ENCODE measurements at places on chromosomes 7 and 10.

GRCh38 chr7:25186436-25186835 lies 41.9 kb downstream of the NPVF start:
- DNase-seq = no peak

DNA sequence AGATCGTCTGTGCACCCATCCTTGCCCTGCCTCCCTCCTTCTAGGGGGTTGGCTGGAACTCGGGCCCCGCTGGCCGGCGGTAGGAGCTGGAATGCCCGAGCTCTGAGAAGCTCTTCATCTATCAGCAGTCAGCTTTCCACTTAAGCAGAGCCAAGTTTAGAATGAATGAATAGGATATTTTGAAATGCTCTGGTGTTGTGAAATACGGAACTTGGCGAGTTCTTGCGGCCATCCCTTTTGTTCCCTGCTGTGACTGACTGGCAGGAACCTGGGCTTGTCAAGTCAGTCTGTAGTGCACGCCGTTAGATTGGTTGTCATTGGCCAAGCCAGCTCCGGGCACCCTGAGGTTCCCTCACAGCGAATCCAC lies 33.3 kb downstream of the FOXK1 start:
- peak; percentile 82 for DNase-seq

DNA sequence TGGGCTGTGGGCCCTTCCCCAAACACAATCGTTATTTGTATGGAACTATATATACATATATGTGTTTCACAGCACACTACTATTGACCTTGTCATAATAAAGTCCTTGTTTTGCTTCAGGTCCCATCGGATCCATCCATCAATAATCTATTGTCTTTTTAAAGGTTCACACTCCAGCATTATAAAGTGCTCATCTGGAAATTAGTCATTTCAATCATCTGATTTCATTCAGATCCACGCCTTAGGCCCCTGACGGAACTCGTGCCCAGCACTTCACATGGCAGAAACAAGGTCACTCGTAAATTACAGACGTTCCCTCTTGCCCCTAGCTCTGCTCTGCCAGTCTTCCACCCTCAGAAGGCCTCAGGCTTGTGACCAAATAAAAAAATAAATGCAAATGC lies 133.1 kb upstream of the PPP2R2D start:
- no peak for DNase-seq

DNA sequence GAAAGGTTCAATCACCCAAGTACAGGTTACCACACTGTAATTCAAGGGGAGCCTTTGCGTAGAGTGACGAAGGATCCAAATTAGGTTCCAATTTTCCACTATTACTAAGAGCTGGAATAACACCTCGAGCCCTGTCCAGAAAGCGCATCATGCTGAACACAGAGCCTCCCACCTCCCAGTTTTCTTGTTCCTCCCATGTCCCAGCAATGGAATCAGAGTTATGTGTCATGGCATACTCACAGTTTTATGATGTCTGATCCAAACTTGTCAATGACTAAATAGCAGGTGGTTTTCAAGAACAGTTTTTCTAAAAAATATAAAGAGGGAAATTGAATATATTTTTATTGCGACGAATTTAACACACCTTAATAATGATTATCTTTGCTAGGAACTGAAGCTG lies 50.6 kb downstream of the AOAH start:
- no peak for DNase-seq

DNA sequence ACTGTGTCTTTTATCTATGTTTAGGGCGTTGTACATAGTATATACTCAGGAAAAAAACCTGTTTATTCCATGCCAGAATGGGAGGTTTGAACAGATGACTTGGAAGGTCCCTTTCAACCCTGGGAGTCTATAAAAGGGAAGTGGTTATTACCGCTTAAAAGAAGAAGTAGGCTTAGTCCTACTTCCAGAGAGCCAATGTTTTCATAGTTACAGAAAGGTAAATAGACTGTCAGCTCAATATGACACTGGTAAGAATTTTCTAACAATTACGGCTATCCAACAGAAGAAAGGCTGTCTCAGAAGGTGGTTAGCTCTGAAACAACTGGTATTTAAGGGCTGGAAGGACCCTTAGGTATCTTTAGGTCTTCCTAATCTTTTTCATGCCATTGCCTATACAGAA lies 1.1 kb upstream of the TFAM start:
- DNase-seq = peak; percentile 3

DNA sequence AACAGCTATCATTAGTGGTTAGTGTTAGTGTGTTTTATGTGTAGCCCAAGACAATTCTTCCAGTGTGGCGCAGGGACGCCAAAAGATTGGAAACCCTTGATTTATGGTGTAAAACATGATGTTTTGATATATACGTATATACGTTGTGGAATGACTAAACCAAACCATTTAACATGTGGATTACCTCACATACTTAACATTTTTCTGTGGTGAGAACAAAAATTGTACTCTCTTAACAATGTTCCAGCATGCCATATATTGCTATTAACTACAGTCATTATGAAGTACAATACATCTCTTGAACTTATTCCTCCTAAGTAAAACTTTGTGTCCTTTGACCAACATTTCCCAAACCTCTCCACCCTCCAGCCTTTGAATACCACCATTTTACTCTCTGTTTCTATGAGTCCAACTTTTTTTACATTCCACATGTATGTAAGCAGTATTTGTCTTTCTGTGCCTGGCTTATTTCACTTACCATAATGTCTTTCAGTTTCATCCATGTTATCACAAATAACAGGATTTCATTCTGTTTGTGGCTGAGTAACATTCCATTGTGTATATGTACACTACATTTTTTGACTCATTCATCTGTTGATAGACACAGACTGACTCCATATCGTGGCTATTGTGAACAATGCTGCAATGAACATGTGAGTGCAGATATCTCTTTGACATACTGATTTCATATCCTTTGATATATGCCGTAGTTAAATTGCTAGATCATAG lies 42.2 kb upstream of the MAGI2 start:
- peak; percentile 9 for DNase-seq

GRCh38 chr7:130971297-130971696 lies 237.3 kb upstream of the KLF14 start:
- DNase-seq = no peak
